ENCODE measurements at places on chromosomes 6 and 20.

GRCh38 chr6:144469144-144469575, 184.0 kb downstream of the UTRN start:
- DNase-seq, result no peak

DNA sequence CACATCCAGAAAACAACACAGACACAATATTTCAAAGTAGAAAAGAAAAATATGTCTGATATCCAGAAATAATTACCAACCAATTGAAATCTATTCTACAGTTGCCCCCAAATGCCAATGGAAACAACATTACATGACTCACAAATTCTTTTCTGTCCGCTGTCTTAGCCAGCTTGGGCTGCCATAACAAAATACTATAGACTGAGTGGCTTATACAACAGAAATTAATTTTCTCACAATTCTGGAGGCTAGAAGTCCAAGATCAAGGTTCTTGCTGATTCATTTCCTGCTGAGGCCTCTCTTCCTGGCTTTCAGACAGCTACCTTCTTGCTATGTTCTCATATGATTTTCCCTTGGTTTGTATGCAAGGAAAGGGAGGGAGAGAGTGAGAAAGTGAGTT, 698.1 kb downstream of the DHX35 start:
- no peak for DNase-seq

DNA sequence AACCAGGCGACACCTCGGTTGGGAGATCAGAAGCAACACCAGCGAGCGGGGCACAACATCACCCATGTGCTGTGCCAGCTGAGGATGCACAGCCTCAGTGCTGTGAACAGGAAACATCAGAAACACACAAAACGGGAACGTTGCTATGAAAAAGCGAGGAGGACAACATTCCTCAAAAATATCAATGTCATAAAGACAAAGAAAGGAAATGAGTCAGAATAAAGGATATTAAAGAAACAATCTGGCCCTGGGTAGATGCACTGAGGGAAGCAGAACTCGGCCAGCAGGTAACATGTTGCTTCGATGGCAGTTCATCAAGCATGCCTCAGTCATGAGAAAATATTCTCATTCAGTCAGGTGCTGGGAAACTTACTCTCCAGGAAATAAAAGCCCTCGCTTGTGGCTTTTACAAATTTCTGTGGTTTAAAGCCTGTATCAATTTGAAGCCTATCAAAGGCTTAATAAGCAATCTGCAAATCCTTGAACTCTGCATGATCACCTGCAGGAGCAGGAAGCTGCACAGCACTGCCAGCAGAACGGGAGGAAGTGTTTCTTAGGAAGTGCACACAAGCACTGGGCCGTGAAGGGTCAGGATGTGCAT, 77.5 kb downstream of the GINS1 start:
- no peak for DNase-seq

DNA sequence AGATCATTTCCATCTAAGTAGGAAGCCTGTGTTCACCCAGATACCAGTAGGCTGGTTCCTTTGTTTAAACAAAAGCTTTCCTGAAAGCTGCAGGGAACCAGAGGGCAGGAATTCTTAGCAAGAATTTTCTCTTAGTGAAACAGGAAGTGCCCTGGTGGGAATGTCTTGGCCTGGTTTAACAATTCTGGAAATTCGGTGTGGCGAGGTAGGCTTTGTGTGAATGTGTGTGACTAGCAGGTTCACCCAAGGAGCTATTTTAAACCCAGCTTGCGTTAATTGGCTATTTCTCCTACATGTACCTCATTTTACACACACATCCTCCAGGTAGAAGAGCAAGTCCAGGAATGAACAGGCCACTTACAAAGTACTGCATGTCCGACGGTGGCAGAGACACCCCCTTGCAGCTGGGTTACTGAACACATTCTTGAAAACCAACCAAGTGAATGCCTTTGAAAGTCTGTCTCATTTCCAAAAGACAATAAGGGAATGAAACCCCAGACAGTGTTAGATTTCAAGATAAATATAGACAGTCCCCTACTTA, 64.6 kb downstream of the GFOD1 start:
- DNase-seq, result no peak

Measured in stimulated activated CD8-positive, alpha-beta memory T cell treated with anti-CD3 and anti-CD28 coated beads, Interleukin-7, amount 100 ng/mL, for 1 hour (primary cell).